GM10248 (cell line): ENCODE measurements at places on chromosomes 1 and 21.
A peak's percentile ranks its signal among the peaks of the same experiment; 100 is the strongest.

- no peak for DNase-seq
Observed at GRCh38 chr1:37394574-37395464, 79.6 kb upstream of the ZC3H12A start.

DNA sequence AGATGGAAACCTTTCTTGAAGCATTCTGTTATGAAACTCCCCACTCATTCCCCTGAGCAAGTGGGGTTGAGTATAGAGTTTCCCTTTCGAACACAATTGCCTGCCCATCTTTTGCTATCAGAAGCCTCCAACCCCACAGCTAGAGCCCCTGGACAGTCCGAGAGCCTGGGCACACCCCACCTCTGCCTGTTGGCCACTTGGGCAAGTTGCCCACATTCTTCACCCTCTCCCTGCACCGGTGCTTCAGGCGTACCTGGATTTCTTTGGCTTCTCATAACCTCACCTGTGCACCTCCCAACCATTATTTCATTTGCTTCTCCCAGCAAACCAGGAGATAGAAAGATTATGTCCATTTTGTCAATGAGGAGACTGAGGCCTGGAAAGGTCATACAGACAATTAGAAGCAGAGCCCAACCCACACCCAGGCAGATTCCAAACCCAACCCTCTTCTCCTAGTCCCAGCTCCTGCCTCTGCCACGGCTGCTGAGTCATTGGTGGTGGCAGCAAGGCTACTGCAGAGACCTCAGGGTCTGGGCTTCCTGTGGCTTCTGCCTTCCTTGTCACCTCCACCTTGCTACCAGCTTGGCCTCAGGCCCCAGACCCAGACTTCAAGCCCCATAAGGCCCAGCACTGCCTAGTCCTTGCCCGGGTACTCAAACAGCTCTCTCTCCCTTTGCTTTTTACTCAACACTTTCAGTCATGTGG, 118.7 kb upstream of the ZBTB40 start:
- no peak for DNase-seq

DNA sequence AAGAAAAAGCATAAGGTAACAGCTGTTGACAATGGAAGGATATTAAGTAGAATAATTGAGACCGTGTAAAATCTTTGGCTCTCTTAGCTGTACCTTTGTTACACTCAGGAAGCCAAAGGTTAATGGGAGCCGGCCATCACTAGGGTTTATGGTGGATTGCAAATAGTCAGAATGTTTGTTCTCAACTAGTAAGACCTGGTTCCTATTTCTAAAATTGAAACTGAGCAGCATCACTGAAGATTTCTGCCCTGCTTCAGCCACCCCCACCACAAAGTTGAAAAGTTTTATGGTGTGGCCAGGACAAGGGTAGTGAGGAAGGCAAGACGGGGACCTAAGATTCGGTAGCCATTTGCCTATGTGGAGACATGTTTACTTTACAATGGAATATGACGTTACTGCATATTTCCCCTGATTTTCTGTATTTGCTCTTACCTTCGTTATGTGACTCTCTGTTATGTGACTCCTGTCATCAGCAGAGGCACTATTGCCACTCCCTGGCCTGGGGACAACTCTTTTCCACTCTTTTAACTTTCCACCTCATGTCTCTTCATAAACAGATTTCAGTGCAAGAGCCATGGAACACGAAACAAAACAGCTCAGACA, 41.4 kb upstream of the KIF1B start:
- peak; percentile 50 for DNase-seq

GRCh38 chr1:160437432-160438316, 37.3 kb downstream of the VANGL2 start:
- peak; percentile 28 for DNase-seq

DNA sequence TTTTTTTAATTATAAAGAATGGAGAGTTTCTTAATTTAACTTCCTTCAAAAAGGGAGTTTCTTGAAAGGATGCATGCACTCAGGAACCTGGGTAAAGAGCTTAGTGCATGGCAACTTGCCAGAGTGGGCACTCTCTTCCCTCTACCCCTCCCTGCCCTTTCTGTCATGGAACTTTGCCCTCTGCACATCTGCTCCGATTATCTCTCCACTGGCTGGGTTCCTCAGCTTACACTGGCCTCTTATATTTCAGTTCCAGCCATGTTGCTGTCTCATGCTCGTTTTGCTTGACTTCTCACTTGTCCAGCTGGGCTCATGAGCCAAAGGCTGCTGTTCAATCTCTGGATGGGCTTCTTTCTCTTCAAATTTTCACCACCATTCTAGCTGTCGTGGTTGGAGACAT, 87.0 kb downstream of the NCAM2 start:
- DNase-seq, result no peak

GRCh38 chr1:173914366-173914871, 2.7 kb downstream of the SERPINC1 start:
- DNase-seq, result peak; percentile 58

- no peak for DNase-seq
Observed at GRCh38 chr1:2908561-2908960, 107.1 kb upstream of the TTC34 start.

- no peak for DNase-seq
Observed at GRCh38 chr1:10236405-10237156, 26.2 kb downstream of the KIF1B start.

- no peak for DNase-seq
Observed at GRCh38 chr1:13921190-13921589, 221.2 kb downstream of the PRDM2 start.

- no peak for DNase-seq
Observed at GRCh38 chr1:156151093-156151688, 2.2 kb upstream of the SEMA4A start.

DNA sequence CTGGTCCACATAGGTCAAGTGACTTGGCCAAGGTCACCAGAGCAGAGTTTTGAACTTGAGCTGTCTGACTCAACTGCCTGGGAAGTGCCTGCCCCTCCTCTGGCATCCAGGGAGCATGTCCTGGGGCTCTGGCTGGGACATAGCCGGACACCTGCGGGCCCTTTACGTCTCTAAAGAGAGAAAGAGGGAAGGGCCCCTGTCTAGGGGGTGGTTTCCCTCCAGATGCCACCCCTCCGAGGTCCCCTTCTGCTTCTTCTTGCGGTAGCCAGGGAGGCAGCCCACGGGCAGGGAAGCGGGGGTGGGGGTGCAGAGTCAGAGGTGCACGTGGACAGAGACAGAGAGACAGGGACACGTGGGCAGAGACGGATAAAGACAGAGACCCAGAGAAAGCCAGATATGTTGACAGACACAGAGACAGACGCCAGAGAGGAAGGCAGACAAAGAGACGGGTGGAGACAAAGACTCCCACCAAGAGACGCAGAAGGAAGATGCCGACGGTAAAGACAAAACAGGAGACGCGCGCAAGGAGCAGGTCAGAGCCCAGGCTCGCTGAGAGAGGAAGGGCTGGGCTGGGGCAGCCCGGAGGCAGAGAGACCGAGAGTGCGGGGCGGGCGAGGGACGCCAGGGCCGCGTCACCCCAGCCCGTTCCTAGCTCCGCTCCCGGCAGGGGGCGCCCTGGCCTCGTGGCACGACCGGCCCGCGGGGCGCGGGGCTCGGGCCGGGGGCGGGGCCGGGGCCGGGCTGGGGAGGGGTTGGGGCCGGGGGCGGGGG, 458 bp upstream of the ALPL start:
- peak; percentile 87 for DNase-seq

DNA sequence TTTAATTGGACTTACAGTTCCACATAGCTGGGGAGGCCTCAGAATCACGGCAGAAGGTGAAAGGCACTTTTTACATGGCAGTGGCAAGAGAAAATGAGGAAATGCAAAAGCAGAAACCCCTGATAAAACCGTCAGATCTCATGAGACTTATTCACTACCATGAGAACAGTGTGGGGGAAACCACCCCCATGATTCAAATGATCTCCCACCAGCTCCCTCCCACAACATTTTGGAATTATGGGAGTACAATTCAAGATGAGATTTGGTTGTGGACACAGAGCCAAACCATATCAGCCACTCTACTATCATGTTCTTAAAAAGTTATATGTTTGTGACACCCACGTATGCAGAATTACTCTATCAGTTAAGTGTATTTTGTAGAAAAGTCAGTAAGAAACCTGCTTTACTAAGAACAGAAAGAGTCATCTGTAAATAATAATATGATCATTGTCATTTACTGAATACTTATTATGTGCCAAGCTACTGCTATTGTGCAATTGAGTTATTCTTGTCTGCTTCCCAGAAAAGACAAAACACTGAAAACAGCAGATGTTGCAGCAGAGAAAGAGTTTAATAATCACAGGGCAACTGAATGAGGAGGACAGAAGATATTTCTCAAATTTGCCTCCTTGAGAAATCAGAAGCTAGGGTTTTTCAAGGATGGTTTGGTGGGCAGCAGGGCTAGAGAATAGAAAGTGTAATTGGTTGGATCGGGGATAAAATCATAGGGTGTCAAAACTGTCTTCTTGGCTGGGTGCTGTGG, 207.7 kb upstream of the FGGY start:
- no peak for DNase-seq

GRCh38 chr1:119007670-119008482, 19.7 kb upstream of the TBX15 start:
- peak; percentile 27 for DNase-seq

GRCh38 chr1:187909382-187909781, 1080.6 kb downstream of the PLA2G4A start:
- no peak for DNase-seq

- DNase-seq, result no peak
Observed at GRCh38 chr1:59985911-59986515, 59.4 kb upstream of the CYP2J2 start.

- DNase-seq, result no peak
Observed at GRCh38 chr21:34885626-34886239, 163.4 kb downstream of the RUNX1 start.

DNA sequence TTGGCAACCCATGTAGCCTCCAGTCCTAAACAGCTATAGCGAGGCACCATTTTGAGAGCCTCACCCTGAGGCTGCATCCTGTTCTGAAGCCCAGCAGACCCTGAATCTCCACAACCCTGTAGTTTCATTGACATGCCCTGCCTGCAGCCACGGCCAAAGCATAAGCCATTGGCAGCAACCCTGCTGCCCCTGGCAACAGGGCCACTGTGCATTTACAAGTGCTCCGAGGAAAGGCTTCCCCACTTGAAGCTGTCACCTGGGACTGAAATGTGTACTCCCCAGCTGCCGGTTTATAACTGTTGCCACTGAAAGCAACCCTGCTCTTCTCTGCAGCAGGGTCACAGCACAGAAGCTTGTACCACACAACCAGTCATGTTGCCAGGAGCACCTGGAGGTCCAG, 124.2 kb upstream of the OLFM3 start:
- DNase-seq, result no peak

DNA sequence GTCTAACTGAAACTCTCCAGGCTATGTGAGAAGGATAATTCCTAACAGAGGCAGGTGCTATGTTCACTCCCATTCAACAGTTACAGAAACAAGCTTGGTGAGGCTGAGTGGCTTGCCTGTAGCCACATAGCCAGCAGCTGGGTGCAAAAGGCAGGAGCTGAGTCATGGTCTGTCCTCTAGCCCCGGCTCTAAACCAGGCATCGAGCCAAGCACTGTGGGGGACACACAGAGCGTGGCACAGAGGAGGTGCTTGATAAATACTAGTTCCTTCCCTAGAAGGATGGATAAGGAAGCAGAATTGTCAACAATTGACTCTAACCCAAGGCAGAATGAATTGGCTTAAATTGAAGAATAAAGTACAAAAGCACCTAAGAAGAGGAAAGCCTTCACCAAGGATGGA, 10.4 kb upstream of the KCNA2 start:
- DNase-seq, result no peak

DNA sequence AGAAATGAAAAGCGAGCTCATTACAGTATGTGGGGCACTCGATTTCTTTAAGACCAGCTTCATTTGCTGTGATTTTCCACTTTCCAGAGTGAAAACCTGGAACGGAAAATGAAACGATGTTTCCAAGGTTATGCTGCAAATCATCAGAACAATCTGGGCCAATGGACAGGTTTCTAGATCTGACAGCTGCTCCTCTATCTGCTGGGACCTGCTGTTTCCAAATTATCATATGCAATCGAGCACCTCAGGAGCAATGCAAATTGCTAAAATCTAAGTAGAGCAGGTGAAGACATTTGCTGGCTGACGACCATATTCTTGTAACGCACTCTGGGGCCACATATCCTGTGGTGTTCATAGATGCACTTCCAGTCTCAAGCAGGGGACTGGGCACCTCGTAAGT, 39.7 kb upstream of the TIAM1 start:
- DNase-seq, result no peak

DNA sequence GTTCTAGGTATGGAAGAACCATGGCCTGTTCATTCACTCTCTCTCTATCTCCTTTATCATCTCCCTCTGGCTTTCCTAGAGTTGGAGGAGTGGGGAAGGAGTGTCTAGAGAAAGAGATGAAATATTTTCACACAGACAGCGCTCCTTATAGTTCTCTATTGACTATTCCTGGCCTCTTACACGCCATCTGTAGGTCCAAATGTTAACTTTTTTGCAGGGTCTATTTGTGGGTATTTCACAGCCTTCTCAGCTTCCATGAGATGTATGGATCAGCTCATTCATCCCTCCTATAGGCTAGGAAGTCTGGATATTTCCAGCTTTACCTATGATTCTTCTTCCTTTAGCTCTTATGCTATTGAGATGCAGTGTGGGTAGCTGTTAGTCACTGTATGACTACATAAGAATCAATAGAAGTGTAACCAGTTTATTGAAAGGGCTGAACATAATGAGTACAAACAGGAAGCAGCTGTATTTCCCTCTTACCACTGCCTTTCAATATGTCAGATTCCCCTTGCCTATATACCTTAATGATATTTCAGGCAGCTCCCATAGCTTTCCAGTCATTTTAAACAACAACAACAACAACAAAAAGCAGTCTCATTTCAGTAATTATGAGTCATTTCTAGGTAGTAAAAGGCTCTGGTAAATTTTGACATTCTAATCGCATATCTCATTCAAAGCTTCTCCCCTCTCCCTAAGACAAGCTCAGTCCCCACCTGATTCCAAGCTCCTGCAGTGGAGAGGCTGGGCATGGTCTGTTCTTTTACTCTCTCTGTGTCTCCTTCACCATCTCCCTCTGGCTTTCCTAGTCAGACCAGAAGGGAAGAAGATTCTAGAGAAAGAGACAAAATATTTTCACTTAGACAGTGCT, 149.5 kb downstream of the TTLL7 start:
- DNase-seq, result peak; percentile 13

DNA sequence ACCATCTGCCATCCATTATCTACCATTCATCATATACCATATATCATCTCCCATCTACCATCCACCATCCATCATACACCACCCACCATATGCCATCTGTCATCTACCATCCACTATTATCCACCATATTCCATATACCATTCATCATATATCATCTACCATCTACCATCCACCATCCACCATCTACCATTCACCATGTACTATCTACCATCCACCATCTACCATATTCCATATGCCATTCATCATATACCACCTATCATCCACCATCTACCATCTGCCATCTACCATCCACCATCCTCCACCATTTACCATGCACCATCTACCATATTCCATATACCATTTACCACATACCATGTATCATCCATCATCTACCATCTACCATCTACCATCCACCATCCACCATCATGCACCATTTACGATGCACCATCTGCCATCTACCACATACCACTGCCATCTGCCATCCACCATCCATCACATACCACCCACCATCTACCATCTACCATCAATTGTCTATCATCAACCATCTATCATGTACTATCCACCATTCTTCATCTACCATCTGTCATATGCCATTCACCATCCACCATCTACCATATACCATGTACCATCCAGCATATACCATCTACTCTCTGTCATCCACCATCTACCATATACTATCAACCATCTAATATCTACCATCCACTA, 50.6 kb upstream of the RAB4A start:
- DNase-seq, result no peak

- DNase-seq, result no peak
Observed at GRCh38 chr1:180811298-180811697, 101.4 kb upstream of the KIAA1614 start.
